ENCODE measurements at places on chromosomes 1 and 21.
A peak's percentile ranks its signal among the peaks of the same experiment; 100 is the strongest.

DNA sequence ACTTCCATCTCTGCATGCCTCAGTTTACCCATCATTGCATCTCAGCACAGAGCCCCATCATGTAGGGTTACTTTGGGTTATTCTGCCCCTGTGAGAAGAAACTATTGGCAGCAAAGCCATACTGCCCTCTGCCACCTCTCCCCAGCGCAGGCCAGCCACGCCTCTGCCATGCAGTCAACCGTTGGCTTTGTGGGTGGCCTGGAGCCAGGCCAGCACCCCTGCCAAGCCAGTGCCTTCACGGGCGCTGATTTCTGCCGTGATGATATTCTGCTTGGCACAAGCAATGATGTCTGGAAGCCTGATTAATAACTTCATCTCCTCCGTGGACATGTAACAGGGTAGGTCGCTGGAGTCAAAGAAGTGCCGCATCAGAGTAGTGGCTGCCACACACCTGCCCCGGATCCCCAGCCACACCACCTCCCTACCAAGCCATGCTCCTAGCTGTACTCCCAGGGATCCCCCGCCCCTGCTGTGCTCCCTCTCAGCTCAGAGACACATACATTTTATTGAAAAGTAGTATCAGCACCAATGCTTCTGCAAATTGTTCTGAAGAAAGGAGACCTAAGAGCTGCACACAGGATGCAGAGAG is 15.0 kb upstream of the CEP85 start:
- DNase-seq, result no peak

GRCh38 chr1:68331117-68331865 is 99.0 kb upstream of the WLS start:
- DNase-seq, result no peak

- DNase-seq, result no peak
These were observed 2.5 kb upstream of the PTGER3 start for GRCh38 chr1:71049951-71050598.

GRCh38 chr1:228358039-228358763 is 48.4 kb downstream of the TRIM11 start:
- DNase-seq, result no peak

DNA sequence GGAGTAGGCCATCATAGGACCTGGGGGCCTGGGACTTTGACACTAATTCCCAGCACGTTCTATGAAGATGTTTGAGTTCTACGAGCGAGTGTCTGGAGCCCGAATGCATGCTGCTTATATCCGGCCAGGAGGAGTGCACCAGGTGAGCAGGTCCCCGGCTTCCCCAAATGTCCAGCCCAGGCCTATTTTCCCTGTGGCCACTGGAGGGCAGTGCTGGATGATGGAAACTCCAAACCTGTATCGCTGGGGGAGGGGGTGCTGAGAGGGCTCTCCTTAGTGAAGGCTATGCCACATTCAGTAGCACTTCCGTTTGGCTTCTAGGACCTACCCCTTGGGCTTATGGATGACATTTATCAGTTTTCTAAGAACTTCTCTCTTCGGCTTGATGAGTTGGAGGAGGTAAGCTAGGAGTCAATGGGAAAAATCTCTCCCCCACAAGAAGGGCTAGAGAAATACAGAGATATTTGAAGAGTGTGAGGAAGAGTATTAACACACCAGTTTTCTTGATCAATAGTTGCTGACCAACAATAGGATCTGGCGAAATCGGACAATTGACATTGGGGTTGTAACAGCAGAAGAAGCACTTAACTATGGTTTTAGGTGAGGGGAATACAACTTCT is 5.2 kb upstream of the FCER1G start:
- peak; percentile 84 for DNase-seq

DNA sequence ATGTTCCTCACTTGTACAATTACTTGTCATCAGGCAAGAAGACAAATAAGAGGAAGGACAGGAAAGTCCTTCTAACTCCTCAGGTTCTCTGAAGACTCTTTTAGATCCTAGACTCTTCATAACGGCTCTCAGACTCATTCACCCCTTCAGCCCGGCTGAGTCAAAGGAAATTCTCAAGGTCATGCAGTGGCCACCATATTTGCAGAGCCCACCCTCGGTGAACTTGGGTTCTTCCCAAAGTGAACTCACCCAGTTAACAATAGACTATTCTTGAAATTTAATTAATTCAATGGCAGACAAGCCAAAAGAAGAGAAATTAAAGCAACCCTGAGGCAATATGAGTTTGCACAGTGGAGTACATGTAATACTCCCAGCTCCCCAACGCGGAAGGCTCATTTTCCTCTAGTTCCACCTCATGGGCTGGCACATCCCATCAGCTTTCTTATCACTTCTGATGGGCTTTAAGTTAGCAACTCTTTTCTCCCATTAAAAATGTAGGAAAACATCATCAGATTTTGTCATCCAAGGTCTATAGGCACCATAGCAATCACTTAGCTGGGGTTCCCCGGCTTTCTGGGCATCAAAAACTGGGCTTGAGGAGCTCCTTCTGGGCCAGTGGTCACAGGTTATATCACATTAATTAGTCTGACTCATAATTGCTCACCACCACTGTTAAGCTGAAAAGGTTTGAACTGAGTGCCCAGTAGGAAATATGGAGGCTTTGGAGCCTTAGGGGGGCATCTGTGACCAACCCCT is 27.8 kb upstream of the TIAM1 start:
- no peak for DNase-seq

GRCh38 chr1:38929054-38929453 is 12.6 kb downstream of the RHBDL2 start:
- no peak for DNase-seq

Measured in stimulated activated CD4-positive, alpha-beta T cell treated with anti-CD3 and anti-CD28 coated beads, Interleukin-15, amount 100 ng/mL, for 24 hours (primary cell).